Trophoblast cell (in vitro differentiated cells and primary cell): ENCODE measurements at places on chromosomes 12 and 14.

- DNase-seq: no peak
These were observed 562 bp downstream of the EAPP start for GRCh38 chr14:34538871-34539406.

DNA sequence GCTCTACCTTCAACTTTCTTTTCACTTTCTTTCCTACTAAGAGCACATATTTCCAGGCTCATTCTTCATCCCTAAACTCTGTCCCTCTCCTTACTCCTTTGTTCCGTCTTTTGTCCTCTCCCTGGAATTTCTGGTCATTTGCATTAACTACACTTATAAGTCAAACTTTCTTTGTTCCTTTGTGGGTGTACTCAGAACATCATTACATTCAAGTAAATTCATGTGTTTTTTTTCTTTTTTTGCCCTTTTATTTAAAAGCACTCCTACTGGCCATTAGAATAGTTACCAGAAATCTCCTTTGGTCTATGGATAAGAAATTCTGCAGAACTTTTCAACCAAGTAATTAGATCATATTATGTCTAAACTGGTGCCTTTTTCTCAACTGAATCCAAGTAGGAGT is 802.6 kb downstream of the DIO2 start:
- DNase-seq: no peak

GRCh38 chr12:58764100-58764953 is 156.0 kb downstream of the LRIG3 start:
- DNase-seq: no peak

GRCh38 chr12:4369548-4369947 is 10.0 kb downstream of the FGF23 start:
- DNase-seq: no peak

GRCh38 chr14:102819747-102820330 is 42.6 kb downstream of the TRAF3 start:
- no peak for DNase-seq

DNA sequence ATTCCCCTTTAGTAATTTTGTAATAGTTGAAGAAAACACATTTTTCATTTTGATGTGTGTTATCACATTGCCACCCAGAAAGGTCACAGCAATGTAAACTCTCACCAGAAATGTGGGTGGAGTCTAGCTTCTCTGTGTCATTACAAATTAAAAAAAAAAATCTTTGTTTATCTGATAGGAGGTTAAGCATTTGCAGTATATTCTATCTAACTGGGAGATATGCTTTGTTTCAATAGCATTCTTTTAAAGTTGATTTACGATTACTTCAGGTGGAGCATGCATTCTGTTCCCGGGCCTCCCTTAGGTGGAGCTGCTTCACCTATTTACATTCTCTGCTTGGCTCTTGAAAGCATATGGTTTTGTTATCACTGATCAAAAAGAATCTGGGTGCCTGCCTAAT is 7.8 kb downstream of the ADIPOR2 start:
- DNase-seq: no peak

GRCh38 chr12:75751769-75752471 is 240.5 kb upstream of the KRR1 start:
- no peak for DNase-seq

GRCh38 chr12:62653740-62654139 is 187.1 kb downstream of the MON2 start:
- no peak for DNase-seq

GRCh38 chr12:48601013-48601756 is 31.3 kb upstream of the LALBA start:
- DNase-seq: no peak
